Dermis blood vessel endothelial cell (primary cell): ENCODE measurements at places on chromosomes 11 and 22. TPM values are rescaled to one million over a fixed set of nuclear protein-coding genes. Genes with fewer than 3 reads are reported as not detected.

Gene OR8D4
- not detected in 2 replicates for total RNA-seq

GRCh38 chr11:130519128-130519932, 70.9 kb downstream of the ADAMTS15 start:
- DNase-seq, result no peak

Gene C11orf91
- total RNA-seq, result not detected in 2 replicates

Gene ANKK1
- not detected in 2 replicates for total RNA-seq

Gene CSNK2A3
- total RNA-seq, result 4.3 and 7.1 TPM in 2 replicates

Gene SCUBE1
- total RNA-seq, result 0.42 TPM in 1 of 2 replicates, not detected in the other

DNA sequence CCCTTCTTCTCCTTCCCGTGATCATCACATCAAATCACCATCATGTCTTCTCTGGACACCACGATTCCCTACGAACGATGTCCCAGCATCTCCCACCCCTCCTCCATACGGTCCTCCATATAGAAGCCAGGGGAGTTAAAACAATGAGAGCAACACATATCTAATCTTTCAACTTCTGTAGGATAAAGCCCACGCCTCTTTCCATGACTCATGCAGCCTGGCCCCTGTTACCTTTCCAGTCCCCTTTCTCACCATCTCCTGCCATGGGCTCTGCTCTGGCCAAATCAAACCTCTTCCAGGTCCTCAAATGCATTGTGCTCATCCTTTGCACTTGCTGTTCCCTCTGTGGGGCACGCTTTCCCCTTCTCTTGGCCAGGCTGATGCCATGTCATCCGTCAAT, 23.6 kb downstream of the RPS6KA4 start:
- DNase-seq, result no peak

GRCh38 chr11:75966537-75967287, 151.7 kb downstream of the UVRAG start:
- DNase-seq, result peak; percentile 80

DNA sequence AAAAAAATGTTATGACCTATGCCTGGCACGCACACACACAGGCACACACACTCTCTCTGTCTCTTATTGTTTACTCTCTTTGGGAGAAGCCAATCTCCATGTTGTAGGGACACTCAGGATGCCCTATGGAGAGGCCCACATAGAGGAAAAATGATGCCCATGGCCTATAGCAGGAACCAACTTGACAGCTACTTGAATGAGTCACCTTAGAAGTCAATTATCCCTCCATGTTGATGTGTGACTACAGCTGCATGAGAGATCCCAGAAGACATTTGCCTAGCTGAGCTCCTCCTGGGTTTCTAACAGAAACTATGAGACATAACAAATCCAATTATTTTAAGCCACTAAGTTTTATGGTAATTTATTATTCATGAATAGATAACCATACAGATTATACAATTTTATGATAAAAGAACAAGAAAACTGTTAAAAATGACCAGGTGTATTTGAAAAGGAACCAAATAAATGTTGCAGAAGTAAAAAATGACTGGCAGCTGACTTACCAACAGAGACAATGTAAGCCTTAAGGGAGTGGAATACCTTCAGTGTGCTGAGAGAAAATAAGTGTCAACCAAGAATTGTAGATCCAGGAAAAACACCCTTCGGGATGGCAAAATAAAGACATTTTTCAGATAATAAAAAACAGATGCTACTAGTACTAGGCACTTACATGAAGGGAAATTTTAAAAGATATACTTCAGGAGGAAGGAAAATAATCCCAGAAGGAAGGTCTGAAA, 403.7 kb upstream of the SYN3 start:
- DNase-seq, result no peak

DNA sequence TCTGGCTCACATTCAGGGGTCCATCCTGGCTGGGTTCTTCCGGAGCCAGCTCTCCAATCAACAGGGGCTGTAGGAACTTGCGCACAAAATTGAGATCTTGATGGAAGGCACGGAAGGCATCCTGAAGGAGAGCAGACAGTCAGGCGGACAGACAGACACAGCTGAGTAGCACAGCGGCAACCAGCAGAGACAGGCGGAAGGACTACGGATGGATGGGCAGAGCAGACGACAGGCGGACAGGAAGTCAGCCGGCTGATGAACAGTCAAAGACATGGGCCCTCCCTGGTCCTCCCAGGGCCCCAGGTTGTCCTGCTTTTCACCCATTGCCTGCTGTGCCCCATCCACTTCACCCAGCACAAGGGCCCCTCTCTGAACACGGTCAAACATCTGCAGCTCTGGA, 11.3 kb downstream of the FADS3 start:
- no peak for DNase-seq

DNA sequence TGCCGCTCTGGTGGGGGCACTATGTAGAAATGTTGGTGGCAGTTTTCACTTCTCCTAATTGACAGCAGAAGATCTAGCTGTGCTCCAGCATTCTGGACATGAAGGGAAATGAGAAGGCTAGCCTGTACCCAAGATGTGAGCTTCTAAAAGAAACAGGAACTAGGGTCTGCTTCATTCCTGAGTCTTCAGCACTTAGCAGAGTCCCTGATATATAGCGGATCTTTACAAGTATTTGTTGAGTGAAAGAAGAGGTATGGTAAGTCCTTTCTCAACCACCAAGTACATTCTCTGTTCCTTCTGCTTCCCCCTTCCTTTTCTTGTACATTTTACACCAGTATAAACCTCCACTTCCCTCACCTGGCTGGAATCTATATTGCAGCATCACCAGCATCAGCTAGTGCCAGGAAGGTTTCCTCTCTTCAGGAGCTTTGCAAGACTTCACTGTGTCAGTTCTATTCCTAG, 408.3 kb upstream of the CADM1 start:
- no peak for DNase-seq

GRCh38 chr11:102012946-102013345, 34.3 kb upstream of the CFAP300 start:
- no peak for DNase-seq

DNA sequence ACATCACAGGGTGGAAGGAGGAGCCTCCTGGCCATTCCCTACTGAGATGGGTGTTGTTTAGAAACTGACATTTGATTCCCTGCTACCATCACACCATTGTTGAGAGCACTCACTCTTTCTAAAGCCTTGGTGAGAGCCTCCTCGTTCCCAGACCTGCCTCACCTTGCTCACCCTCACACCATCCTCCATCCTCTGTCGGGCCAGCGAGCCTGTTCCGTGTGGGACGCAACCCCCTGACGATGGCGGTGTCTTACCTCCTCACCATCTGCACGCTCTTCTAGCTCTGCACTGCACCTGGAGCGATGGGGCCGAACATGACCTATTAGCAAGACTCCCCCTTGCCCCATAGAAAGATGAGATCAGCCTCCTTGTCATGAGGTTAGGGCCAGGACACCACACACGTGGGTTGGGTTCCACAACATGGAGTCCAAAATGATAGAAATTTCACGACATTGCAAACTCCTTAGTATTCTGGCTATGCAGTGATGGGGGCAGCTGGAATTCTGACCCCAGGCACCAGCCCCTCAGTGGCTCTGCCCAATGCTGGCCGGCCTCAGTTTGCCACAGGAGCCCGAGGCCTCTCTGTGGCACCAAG, 1017.9 kb downstream of the TBC1D22A start:
- no peak for DNase-seq
